ENCODE measurements at places on chromosomes 1 and 21. TPM values are rescaled to one million over a fixed set of nuclear protein-coding genes. Genes with fewer than 3 reads are reported as not detected.

DNA sequence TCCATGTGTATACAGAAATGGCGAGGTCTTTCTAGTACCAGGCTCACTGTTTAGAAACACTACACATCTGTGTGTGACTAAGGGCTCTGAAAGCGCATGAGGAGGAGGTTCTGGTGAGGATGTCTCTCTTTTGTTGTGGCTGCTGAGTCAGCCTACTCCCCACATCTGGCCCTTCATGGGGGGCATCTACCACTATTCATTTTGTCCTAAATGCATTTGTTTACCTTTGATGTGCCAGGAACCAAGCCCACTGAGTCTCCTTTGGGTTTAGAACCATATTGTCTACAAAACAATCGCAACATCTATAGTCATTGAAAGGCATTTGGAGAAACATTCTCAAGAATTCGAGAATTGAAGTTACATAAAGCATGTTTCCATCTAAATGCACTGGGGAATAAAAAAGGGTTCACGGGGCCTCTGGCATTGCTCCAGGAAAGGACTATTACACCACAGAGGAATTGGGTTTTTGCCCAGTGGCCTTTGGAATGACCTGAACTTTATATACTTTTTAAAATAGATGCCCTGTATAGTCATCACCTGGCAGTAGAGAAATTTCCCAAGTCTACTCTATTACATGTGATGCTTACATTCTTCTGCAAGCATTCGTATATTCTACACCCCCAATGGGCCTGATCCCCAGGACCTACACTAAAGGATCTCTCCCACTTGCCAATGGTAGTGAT lies 35.1 kb upstream of the ADORA3 start:
- peak; percentile 42 for DNase-seq

- no peak for DNase-seq
Observed at GRCh38 chr1:91053630-91054029, 31.8 kb upstream of the ZNF644 start.

Gene LRRC71
- not detected for total RNA-seq

Gene ABCA4
- total RNA-seq = not detected

Gene RTCA
- total RNA-seq = 56.6 TPM

DNA sequence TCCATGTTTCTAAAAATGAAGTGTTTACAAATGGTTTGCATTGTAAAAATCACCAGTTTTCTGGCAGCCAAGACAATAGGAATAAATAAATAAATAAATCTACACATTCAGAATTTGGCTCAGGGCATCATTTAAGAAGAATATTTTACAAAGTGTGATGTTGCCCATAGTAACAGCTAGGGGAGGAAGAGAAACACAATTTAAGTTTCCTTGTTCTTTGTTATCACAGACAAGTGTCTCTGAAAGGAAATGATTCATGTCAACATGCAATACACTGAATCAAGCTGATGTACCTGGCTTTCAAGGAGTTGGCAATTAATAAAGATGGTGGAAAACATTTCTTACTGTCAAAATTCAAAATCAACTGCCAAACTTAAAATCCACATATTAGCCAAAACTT lies 74.7 kb downstream of the LHX8 start:
- DNase-seq = no peak

Gene TCHH
- total RNA-seq = not detected

GRCh38 chr1:230421481-230421880 lies 4.7 kb downstream of the PGBD5 start:
- DNase-seq = no peak

- peak; percentile 83 for DNase-seq
Observed at GRCh38 chr1:178532392-178532791, 19.5 kb downstream of the TEX35 start.

Gene F13B
- not detected for total RNA-seq

DNA sequence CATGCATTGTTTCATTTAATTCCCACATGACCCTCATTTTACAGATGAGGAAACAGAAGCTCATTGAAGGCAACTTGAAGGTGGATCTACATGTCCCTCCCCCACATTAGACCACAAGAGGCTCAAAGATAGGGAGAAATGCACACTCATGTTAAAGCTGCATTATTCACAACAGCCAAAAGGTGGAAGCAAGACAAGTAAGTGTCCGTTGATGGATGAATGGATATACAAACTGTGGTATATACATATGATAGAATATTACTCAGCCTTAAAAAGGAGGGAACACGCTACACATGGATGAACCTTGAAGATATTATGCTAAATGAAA lies 149.7 kb upstream of the JUN start:
- no peak for DNase-seq

DNA sequence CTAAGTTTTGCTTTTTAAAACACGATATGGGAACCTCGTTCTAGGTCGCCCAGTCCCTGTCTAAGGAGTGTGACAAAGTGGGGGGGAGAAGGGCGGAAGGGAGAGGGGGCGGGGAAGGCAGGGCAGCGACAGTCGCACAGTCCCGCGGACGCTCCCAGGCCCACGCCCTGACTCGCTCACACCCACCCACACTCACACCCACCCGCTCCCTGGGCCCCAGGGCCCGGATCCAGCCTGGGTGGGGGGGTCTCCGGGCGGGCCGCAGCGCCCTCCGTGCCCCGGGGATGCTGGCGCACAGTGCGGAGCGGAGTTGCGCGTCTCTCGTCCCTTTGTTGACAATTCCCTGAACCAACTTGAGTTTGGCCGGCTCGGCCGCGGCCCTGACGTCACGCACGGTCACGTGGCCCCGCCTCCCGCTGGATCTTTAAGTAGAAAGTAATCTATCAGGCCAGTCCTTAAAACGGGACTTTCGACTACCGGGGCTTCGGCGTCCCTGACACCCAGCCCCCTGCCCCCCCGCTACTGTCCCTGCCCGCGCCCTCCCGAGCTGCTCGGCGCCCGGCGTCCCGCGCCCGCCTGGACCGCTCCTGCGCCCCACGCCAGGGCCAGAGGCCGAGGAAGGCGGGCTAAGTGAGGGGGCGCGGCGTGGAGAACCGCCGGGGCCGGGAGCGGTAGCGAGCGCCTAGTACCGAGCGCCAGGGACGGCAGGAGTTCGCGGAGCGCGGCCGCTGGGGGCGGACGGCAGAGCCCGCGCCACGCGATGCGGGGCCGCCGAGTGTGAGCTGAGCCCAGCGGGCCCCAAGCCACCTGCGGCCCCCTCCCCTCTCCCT lies at the start of gene FOXD3:
Gene FOXD3, plus strand, starts transcription at position 454 of the 830 bp plus-strand sequence. CDS start 492 bp downstream, outside the sequence.
- DNase-seq = peak; percentile 58

DNA sequence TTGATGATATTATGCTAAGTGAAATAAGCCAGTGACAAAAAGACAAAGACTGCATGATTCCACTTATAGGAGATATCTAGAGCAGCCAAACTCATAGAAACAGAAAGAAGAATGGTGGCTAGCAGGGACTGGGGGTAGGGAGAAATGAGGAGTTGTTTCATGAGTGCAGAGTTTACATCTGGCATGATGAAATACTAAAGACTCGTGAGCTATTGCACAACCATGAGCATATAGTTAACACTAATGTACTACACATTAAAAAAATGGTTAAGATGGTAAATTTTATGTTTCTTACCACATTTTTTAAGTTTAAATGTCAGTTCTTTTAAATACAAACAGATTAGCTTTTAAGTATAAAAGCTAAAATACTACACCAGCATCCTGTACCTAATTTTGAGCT lies 57.8 kb downstream of the ESRRG start:
- no peak for DNase-seq

DNA sequence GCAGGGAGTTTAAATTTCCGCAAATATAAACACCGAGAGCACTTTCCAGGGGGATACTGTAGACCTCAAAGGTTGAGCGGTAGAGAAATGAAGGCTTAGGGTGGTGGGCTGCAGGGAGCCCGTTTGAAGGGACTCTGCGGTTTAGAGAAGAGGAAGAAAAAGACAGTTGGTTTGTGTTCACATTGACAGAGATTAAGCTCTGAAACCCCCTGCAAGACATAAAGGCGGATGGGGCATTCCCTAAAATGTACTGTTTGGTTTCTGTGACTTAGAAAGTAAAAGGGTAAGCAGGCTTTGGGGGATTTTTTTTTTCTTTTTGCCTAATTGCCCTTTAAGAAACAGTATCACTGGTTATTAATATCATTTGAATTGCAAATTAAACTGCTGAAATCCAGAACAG lies 1.3 kb downstream of the KAZN start:
- no peak for DNase-seq

DNA sequence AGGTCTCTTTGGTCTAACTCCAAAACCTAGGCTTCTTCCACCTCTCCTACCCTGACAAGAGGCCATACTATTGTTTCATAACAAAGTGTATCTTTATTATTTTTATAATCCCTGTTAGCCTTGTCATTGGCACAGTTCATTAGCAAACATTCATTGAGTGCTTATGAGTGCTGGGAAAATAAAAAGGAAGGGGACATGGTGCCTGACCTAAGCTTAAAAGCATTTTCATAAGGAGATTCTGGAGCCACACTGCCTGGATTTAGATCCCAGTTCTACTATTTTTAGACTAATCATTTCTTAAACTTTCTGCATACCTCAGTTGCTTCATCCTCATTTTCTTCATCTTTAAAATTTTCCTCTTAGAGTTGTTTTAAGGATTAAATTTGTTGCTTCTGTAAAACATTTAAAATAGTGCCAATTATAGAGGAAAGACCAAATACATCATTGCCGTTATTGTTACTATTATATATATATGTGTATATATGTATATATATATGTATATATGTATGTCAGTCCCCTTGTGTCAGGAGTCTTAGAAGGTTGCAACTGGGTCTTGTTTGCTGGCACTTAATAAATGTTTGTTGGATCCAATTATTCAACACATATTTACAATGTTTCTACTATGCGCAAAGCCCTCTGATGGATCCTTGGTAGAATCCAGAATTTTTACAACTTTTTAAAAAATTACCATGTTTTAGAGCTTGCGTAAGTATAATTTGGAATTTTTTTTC lies 250.9 kb upstream of the SGIP1 start:
- no peak for DNase-seq

Gene TIMM17A
- 66.5 TPM for total RNA-seq

DNA sequence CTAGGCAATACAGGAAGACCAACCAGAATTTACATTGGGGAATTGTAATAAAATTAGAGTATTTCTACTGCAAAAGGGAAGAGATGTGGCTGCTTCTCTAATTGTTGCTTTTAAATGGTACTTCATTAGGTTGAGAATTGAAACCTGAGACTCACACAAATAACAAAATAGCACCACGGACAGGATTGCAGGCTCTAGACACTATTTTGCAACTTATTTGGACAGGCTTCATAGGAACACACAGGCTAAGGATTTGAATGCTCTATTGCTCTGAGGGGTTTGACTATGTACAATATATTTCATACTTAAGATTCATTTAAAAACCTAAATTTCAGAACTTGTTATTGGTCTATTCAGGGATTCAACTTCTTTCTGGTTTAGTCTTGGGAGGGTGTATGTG lies 79.6 kb downstream of the ATP1B1 start:
- DNase-seq = no peak

DNA sequence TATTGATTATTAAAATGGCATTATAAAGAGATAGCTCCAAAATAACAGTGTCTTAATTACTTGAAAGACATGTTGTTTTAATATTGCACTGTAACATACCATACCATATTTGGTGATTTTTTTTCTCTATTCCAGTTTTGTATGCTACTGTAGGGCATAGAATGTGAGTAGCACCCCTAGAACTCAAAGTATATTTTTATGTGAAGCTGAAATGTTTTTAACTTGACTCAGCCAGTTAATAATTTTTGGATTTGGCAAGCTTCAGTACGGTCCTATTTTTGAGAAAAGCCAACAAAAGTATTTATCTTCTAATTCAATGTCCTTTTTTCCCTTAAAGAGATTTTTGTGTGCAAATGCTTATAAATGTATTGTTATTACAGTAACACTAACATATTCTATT lies 593.8 kb downstream of the USP25 start:
- no peak for DNase-seq

Gene GPR3
- 1.5 TPM for total RNA-seq

Gene ANGPTL1
- total RNA-seq = not detected

Gene CLCA1
- not detected for total RNA-seq
